Neural progenitor cell (in vitro differentiated cells): ENCODE measurements at places on chromosomes 3 and 15.

DNA sequence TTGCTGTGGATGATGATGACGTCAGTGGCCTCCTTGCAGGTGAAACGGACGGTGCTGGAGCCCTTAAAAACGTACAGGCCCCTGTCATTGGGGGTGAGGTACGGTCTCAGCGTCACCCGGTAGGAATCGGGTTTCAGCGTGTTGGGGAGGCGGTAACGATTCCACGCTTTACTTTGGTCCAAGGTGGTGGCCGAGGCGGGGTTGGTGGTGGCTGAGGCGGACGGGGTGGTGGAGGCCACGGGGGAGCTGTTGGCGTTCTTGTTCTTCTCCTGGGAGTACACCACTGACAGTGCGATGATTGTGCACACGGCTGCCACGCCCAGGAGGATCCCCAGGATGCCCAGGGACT lies 8.5 kb downstream of the ANPEP start:
- no peak for DNase-seq

DNA sequence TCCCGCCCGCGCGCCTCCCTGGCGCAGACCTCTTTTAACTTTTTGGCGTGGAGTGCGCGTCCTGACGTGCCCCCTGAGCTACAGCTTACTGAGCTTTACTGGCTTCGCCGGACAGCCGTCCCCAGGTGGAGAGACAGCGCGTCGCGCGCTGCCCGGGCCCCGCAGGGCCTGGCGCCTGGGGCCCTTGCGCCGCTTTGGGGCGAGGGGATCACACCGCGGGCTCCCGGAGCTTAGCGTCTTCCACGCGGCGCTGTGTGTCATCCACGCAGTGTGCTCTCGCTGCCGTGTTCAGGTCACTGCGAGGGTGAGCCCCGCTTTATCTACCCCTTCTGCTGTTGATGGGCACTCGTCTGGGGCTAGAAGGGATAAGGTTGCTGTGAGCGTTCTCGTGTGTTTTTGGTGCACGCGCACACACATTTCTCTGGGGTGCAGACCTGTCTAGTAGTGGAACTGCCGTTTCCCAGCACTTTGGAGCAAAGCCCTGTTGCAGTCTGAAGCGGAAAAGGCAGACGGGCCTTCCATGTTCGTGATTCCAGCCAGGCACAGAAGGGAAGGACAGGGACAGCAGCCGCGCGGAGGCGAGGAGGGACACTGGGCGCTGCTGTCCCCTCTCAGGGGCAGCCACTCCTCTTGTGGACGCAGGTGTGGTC lies 33.1 kb upstream of the ALDH1L1 start:
- peak; percentile 16 for DNase-seq

DNA sequence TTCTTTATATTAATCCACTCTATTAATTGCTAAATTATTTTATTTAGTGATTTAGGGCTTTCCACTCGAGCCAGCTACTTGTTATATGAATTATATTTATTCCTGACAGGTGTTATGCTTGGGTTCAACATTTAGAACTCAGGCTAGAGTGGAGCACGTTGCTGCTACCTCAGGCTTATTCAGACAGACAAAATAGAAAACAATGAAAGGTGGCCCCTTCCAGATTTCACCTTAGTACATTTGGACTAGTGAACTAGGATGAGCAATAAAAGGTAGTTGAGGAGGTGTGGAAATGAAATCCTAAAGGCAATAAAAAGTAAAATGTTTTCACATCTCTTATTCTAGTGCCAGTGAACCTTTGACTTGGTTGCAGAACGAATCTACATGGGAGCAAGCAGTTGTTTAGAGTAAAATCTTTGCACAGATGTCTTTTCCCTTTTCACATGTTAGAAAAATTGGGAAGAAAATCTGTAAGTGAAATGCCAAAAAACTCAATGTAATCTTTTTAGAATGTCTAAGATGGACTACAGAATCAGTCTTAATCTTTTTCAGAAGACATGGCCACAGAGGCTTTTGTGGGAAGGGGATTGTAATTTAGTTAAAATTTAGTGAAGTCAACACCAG lies 63.8 kb downstream of the AKAP13 start:
- DNase-seq: no peak

GRCh38 chr3:185225523-185225922 lies 28.3 kb downstream of the EHHADH start:
- no peak for DNase-seq

- no peak for DNase-seq
Measured at GRCh38 chr3:146561463-146561862, 17.1 kb upstream of the PLSCR1 start.

- DNase-seq: no peak
Measured at GRCh38 chr15:90823455-90823974, 44.9 kb upstream of the FURIN start.

DNA sequence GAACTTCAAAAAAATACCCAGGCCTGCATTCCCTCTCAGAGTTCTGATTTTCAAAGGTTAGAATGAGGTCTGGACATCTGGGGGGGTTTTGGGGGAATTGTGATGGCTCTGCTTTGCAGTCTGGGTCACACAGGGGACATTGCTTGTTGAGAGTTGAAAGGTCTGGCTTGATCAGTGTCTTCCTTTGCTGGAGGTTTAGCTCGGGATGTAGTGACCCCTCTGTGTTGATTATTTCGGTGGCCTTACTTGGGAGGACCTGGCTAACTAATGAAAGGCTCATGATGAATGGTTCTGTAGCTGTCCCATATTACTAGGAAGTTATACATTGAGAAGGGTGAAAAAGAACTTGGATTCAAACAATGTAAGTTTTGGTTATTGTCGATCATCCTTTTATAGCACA lies 23.7 kb downstream of the TPM1 start:
- no peak for DNase-seq

- no peak for DNase-seq
Measured at GRCh38 chr3:116647996-116648395, 61.6 kb upstream of the TUSC7 start.

GRCh38 chr3:122306622-122306953 lies 18.5 kb upstream of the CSTA start:
- DNase-seq: no peak

- DNase-seq: peak; percentile 33
Measured at GRCh38 chr3:180382638-180383180, 219.3 kb upstream of the TTC14 start.

GRCh38 chr15:64699751-64700388 lies 75.5 kb downstream of the RBPMS2 start:
- DNase-seq: peak; percentile 74

GRCh38 chr3:59286791-59287531 lies 237.1 kb upstream of the CFAP20DC start:
- no peak for DNase-seq

DNA sequence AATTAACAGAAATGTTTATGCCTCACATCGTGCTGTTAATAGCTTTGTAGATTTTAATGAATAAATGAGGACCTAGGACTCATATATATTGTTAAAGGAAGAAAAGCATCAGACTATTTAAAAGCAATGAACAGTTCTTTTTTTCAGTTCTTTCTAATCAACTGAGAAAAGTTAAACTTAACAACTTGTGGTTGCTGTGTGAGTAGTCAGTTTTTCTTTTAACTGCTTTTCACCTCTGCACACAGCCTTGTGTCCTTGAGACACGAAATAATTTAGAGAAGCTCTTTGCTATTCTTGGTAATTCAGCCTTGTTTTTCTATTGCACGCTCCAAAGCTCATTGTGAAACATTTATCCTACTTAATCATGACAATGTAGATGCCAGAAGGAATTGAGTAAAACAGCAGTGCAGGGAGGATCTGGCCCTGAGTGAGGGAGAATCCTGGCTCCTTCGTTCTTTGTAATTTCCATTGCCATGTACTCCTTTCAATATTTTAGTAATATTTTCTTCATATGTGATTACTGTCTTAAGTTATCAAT lies 499.0 kb downstream of the PYDC2 start:
- peak; percentile 27 for DNase-seq

- no peak for DNase-seq
Measured at GRCh38 chr3:100103558-100104441, 10.5 kb downstream of the FILIP1L start.

DNA sequence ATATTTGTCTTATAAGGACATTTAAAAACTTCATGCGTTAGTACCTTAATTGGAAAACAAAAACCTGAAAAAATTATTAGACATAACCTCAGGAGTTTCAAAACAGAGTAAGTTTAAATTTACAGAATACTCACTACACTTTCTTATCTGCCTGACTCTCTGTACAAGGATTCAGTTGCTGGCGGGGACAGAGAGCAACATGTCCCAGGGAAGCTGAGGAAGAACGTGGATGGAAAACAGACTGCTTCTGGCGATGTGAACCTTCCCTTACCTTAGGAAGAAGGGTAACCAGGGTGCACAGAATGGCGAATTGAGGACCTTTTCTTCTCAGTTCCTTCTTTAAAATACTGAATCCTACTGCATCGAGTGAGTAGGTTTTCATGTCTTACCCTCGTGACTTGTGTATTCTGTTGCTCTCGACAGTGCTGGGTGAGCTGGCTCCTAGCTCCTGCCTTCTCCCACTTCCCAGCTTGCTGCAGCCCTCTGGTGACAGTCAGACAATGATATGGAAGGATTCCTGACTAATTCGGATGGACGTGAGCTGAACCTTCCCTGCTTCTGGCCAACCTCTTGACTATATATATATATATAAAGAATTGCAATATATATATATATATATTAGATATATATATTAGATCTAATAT lies 178.2 kb downstream of the PDZRN3 start:
- DNase-seq: no peak

- DNase-seq: no peak
Measured at GRCh38 chr3:133475245-133476010, 75.6 kb downstream of the BFSP2 start.

DNA sequence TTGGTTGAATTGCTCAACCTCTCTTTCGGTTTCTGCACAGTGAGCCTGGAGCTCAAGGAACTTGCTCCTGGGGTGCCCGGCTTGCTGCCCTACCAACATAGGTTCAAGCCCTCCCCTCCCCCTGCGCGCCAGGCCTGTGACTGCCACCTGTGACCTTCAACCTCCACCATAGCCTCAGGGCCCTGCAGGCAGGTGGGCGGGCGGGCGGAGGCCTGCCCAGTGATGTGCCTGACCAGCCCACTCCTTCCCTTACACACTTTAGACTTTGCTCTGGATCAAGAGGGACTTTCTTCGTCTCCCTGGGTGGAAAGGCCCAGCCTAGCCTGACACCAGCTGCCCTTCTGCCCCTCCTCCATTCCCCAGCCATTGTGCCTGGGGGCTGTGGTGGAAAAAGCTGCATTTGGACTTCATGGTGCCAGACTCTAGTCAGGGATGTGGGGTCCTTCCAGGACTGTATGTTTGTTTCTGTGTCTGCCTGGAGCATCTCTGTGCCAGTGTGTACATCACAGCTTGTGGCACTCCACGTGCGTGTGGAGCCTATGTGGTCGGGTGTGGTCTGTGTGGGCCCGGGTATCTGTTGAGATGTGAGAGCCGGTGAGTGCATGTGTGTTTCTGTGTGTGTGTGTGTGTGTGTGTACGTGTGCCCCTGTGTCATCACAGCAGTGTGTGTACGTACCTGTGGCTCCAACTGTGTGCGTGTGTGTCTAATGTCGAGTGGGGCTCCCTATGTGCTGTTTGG lies 9.5 kb downstream of the PRKCD start:
- DNase-seq: no peak

DNA sequence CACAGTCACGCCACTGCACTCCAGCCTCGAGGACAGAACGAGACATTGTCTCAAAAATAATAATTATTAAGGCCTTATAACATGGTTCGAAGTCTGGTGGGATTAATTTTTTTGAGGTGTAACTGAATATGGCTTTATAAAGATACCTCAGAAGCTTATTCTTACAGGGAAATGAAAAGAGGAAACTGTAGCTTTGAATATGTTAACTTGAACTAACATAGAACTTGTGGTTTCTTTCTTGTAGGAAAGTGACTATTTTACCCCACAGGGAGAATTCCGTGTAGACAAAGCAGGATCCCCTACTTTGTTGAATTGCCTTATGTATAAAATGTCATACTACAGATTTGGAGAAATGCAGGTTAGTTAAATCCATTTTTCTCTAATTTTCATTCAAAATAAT lies 96.3 kb downstream of the STT3B start:
- no peak for DNase-seq

GRCh38 chr15:57495554-57496165 lies 96.0 kb upstream of the MYZAP start:
- DNase-seq: no peak

- no peak for DNase-seq
Measured at GRCh38 chr3:149815321-149815720, 2.3 kb downstream of the RNF13 start.

- no peak for DNase-seq
Measured at GRCh38 chr3:81554388-81554787, 207.1 kb downstream of the GBE1 start.

GRCh38 chr3:185423178-185423577 lies 60.2 kb downstream of the MAP3K13 start:
- DNase-seq: no peak

DNA sequence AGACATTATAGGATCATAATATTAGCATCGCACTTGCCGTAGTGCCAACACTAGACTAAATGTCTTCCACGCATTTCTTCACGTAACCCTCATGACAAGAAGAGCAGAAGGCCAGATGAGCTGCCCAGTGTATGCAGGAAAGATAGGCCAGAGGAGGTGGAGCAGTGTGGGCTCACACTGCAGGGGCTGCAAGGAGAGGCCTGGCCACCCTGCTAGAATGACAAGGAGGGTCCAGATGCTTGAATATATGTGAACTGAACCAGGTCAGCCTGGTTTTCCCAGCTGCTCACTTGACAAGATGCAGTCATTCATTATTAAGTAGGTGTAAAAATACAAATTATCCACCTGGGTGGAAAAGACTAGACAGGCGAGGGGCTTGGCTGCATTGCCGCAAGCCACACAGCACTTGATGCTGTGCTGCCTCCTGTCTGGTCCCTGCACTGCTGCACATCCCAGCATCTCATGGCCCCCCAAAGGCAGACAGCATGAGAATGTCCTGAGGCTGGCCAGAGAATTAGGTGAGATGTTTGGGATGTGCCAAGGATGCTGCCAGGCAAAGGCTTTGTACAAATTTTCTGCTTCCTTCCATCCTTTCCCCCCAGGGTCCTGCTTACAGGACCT lies 115.2 kb downstream of the NTRK3 start:
- DNase-seq: peak; percentile 51

DNA sequence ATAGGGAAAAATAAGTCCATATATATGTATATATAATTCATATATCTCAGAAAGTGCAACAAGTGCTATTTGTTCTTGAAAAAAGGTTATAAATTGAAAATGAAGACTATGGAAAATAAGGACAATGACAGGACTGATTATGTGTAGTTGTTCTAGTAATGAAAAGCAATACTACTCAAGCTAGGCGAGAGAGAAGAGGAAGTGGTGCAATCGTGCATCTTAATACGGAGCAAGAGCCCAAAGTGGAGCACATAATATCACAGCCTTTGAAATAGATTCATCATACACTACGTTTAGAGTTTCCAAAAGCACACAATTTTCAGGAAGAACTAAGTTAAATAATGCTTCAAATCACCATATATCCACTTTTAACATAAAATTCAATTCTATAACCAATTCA lies 87.9 kb downstream of the ULK4 start:
- no peak for DNase-seq

DNA sequence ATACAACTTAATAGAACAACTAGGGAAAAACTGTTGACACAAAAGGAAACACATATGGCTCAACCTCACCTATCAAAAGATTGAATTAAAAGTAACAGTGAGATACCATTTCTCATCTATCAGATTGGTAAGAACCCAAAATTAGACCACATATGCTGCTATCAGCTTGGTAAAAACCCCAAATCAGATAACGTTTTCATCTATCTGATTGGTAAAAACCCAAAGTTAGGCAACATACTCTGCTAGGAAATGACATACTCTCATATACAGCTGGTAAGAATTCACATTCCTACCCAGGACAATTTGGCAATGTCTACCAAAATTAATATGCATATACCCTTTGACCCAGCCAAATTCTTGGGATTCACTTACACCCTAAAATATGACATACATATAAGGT lies 26.3 kb downstream of the NRG4 start:
- no peak for DNase-seq

- no peak for DNase-seq
Measured at GRCh38 chr3:44125246-44125645, 116.4 kb upstream of the TOPAZ1 start.
